ENCODE measurements at places on chromosomes 7 and 10.

- DNase-seq = no peak
Measured at GRCh38 chr7:111180338-111180737, 89.4 kb downstream of the LRRN3 start.

- DNase-seq = no peak
Measured at GRCh38 chr7:51446785-51447184, 130.2 kb upstream of the COBL start.

GRCh38 chr10:107496594-107496993 is 332.1 kb upstream of the SORCS1 start:
- DNase-seq = no peak

GRCh38 chr7:106572394-106573124 is 88.4 kb downstream of the CCDC71L start:
- no peak for DNase-seq

- no peak for DNase-seq
Measured at GRCh38 chr10:101478956-101479355, 109.1 kb downstream of the POLL start.

DNA sequence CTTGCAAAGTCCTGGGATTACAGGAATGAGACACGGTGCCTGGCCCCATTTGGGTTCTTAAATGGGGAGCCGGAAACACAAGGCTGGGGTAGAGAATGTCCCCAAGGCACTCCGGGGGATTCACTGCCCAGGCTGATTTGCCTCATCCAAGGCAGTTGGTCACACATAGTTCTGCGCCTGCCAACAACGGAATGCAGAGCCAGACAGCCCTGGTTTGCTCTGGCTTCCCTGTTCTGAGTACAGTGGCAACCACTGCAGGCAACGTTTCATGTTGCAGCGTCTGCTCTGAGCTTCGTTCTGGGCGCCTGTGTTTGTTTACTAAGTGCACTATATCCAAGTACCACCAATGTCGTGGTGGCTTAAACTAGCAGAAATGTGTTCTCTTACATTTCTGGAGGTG is 61.7 kb upstream of the C1QL3 start:
- no peak for DNase-seq

DNA sequence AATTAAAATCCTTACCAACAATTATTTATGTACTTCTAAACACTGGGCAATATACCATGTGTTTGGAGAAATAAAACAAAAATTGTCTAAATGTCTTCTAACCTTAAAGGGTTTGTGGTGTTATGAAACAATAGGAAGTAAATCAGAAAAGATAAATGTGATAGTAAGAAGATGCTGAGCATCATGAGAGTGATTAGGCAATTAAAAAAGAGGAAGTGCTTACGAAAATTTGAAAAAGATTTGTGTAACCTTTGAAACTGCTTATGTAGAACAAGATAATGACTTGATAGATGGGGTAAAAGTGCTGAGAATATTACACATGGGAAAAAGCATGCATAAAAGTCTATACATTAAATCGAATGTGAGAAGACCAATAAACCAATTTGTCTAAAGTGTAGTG is 573.4 kb upstream of the CNTNAP2 start:
- no peak for DNase-seq

- no peak for DNase-seq
Measured at GRCh38 chr7:94507962-94508361, 1.6 kb upstream of the CASD1 start.

- DNase-seq = no peak
Measured at GRCh38 chr7:103689255-103689654, 243.2 kb upstream of the SLC26A5 start.

DNA sequence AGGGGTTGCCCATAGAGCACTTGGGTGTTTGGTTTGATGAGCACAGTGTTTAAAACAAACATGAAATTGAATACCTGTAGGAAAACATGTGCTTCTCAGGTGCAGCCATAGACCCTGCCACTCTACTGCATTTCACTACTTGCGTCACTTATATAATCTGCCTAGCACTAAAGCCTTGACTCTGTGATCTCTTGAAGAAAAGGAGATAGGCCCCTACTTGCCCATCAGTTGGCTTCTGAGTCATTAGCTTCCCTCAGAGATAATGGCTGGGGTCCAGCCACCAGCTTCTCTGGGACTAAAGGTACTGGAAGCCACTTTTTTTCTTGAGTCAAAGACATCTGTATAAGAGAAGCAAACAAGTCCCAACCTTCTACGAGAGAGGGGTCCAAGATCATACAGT is 45.9 kb upstream of the BTRC start:
- no peak for DNase-seq

DNA sequence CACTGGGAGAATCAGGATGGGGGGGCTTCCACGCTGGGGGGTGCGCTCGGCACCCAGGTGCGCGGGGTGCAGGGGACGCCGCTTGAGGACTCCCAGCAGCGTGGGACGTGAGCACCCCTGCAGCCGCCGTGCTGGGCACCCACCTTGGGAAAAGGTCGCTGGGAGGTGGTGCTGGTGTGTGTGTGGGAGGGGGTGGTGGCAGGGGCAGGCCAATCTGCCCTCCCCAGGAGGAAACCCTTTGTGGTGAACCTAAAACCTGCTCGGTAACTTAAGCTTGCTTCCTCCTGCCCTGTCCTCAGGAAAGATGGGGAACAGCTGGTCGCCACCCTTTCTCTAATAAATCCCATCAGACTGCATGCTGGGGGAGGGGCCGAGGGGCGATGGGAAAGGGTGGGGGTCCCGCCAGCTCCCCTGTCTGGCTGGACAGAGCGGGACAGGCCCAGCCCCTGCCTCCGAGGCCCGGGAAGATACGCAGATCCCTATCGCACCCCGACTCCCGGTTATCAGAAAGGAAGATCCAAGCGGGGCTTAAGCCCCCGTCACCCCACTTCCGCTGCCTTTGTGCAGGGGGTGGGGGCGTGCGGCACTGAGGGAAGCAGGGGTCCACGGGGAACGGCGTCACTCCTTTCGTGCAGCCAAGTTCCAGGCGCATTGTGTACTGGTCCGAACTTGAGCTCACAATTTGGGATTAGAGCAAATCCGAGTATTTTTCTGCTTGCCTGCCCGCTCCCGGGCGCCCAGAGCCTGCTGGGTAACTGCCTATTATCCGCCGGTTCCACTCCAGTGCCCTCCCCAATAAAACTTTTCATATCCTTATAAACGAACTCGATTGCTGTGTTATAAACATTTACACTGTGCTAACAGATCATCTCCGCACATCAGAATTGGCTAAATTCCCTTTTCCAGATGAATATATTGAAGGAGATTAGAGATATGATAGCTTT is 64.6 kb downstream of the UNCX start:
- no peak for DNase-seq
